ENCODE measurements at places on chromosomes 4 and X.

GRCh38 chrX:70439016-70439415 is 5.6 kb upstream of the DLG3 start:
- DNase-seq: no peak

GRCh38 chr4:59565836-59566235 is 1634.3 kb upstream of the ADGRL3 start:
- no peak for DNase-seq

GRCh38 chr4:519885-520682 is 21.1 kb downstream of the PIGG start:
- DNase-seq: no peak

DNA sequence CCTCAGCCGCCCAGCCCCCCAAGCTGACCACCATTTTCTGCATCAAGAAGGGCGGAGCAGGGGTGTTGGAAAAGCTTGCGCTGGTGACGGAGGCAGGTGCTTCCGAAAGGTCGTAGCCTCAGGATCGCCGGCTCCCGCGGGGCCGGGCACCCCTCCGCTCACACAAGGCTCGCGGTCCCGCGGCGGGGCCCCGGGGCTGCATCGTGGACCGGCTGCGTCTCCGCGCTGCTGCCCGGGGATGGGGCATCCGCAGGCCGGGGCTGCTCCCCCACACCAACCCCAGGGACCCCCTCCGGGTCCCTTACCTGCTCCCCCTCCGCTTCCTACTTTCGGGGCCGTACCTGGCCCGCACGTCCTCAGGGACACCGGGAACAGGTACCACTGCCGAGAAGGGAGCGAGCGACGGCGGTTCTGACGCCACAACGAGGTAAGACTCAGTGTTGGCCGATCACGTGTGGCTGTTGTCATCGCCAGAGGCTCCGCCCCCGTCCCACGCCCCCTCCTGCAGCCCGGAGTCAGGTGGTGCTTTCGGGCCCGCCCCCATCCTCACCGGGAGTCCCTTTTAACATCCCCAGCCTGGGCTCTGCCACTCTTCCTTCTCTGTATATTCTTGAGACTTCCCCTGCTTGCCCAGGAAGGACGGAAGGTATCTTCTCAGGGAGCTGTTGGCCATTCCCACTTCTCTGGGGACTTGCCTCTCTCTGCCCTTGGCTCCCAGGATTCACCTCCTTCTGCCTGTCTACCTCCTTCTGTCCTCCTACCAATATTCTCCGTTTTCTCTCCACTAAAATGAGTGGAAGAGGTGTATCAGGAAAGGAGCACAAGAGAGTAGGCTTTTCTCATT is at the start of gene BEX2:
TSS of gene BEX2 (minus strand) at position 436 of the 844 bp plus-strand sequence. CDS start 1,014 bp downstream, outside the sequence.
- peak; percentile 87 for DNase-seq

DNA sequence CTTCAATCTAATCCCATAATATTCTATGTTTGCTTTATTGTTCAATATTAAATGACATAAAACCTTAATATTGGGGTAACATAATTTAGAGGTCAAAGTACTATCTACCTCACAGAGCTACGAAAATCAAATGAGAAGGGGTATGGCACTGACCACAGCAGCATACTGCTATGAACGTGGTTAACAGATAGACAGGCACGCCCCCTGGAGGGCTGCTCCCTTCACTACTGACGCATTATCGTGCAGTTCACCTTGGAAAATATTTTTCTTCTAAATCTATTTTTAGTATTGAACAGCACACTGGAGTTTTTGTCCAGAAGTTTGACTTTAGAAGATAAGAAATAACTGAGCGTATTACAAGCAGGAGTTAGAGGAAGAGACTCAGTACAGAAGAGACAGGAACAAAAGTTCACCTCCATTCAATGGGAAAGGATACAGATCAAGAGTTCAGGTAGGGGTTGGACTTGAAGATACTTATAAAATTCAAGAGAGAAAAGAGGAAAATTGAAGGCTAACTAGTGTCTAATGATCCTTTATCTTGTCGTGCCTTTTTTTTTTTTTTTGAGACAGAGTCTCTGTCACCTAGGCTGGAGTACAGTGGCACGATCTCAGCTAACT is 22.7 kb downstream of the MAP9 start:
- DNase-seq: peak; percentile 20

GRCh38 chr4:108581083-108581482 is 39.3 kb upstream of the RPL34 start:
- DNase-seq: no peak

DNA sequence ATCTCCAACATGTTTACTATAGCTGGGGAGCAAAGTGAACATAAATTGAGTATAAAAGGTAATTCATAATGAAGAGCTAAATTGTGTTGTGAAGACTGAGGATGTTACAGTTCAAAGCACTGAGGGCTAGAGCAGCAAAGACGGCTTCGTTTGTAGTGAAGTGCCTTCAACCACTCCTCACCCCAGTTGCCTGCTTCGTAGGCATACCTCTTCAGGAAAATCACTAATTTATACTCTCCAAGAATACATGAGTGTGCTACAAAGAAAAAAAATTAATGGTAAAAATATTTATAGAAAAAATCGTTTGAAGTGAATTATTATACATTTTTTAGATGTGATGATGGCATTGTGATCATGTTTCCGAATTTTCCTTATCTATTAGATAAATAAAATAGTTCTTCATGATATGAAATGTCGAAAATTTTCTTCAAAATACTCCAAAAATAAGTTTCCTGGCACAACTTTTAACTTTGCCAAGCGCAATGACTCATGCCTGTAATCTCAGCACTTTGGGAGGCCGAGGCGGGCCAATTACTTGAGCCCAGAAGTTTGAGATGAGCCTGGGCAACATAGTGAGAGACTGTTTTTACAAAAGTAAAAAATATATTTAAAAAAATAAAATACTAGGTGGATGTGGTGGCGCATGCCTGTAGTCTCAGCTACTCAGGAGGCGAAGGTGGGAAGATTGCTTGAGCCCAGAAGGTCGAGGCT is 41.6 kb downstream of the ZFP42 start:
- DNase-seq: no peak

GRCh38 chr4:121514443-121514842 is 133.6 kb upstream of the QRFPR start:
- no peak for DNase-seq
